ENCODE measurements at places on chromosomes 3 and 15.

GRCh38 chr15:43796566-43796965 lies 3.5 kb downstream of the SERINC4 start:
- no peak for DNase-seq

GRCh38 chr15:100515758-100516157 lies 13.0 kb downstream of the CERS3 start:
- DNase-seq: no peak

- DNase-seq: no peak
Measured at GRCh38 chr3:14740983-14741382, 66.0 kb downstream of the C3orf20 start.

DNA sequence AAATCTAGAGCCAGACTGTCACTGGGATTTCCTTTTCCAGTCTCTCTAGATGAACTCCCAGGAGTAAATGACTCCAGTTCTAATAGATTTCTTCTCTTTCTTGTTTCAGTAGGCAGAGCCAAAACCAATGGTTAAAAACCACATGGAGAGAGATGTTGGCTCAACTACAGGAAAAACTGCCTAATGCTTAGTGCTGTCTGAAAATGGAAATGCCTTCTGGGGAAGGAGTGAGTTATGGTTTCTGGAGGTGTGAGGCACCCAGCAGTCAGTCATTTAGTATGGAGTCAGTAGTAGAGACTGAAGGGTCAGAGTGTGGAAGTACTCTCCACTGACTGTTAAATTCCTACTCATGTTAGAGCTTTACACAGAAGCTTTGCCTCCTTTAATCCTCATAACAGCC lies 136.7 kb downstream of the CCNL1 start:
- no peak for DNase-seq

DNA sequence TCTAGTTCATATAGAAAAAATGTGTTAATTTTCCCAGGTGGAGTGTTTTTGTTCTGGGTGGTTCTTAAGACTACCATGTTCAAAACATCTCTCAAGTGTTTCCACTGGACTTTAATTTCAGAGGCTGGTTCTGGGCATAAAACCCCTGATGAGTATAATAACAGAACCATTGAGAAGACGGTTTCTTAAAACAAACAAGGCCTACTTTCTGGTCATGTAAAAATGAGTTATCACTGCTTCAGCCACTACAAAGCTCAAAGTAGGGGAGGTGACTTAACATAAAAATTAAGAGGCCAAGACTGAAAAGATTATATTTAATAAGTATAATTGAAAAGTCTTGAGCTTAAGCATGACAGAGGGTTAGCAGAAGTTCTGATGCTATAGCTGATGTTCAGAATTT lies 33.8 kb downstream of the RYR3 start:
- no peak for DNase-seq

DNA sequence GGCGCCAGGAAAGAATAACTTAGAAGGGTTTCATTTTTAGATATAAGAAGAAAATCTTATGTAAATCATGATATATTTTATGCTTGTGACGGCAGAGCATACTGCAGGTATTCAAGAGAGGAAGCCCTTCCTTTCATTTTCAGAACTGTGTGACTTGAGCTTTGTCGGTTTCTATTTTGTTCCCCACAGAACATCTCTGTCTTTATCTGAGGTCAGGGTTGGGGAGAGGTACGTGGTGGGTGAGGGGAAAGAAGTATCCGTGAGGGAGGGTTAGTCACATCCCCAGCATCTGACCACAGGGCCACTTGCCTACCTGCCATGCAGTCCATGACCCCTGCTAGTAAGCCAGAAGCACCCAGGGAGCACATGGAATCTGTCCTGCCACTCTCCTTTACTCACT lies 126.5 kb downstream of the DGKG start:
- no peak for DNase-seq

GRCh38 chr15:72532991-72533601 lies 59.0 kb downstream of the ARIH1 start:
- DNase-seq: peak; percentile 20

GRCh38 chr15:83081256-83082014 lies 14.4 kb upstream of the BTBD1 start:
- DNase-seq: no peak

DNA sequence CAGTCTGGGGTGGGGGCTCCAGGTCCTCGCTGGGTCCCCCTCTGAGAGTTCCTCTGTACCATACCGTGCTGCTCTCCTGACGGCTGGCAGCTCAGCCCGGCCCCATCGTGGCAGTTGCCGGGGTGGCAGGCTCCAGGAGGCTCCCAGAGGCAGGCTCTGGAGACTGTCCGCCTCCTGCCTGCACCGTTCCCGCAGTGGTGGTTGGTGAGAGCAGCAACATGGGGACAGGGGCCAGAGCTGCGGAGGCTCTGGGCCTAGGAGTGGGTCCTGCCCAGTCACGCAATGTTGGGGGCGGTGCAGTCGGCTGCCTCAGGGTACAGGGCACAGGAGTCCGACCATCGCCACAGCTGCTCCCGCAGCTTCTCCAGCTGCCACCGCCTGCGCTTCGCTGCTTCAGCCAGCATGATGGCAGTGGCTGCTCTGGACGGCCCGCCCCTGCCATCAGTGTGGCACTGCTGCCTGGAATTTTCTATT lies 492.7 kb downstream of the AGBL1 start:
- DNase-seq: no peak

DNA sequence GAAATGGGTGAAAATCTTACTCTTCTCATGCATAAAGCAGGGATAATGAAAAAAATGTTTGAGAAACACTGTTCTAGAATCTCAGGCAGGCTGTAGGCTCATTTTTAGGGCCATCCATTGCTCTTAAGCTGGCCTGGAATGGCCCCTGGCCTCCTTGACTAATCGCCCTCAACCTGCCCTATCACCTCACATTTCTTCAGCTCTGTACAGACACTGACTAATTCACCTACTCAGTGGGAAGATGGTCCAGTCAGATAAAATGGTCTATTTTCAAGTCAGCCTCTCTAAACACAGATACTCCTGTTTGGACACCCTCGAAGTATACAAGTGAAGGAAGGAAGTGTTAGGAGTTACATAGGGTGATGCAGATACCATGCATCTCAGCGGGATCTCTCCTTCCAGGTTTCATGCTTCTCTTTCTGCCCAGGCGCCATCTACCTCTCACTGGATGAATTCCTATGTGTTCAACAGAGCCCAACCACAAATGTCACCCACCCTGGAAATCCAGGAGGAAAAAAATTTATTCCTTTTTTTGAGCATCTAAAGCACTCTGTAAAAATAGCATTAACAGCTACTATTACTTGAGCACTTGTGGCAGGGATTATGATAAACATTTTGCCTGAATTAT lies 12.1 kb downstream of the FMN1 start:
- no peak for DNase-seq

DNA sequence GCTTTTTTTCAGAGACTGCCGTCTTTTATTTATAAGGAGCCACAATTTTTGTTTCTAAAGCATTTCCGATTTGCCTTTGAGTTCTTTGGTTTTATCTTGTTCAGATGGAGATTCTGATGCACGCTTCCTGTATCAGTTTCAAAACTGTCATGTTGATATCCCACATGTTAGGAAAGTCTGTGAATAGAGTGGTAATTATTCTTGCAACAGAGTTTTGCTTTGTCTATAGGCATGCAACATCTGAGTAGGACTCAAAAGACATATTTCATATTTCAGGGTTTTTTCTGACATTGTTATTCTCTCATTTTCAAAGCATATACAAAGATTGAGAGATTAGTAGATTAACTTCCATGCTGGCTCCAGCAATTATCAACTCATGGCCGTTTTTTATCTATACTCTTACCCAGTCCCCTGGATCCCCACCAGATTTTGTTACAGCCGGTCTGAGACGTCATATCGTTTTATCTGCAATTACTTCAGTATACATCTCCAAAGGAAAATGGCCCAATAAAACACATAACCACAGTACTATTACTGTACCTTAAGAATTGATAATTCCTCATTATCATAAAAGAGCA lies 22.4 kb downstream of the PAQR5 start:
- no peak for DNase-seq

DNA sequence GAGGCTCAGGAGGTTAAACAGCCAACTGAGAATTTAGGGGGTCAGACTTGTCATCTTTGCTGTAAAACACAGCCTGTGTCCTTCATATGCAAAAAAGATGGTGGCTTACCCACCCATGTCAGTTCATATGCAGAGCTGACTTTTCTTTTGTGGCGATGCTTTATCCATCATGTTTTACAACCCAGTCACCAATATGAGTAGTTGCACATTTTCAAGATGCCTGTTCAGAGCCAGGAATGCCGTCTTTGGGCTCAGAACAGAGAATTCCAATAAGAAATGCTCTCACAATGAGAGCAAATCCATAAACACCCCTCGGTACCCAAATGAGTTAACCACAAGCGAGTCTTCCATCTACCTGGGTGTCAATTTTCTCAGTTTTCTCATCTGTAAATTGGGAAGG lies 83.6 kb downstream of the TIGIT start:
- no peak for DNase-seq

DNA sequence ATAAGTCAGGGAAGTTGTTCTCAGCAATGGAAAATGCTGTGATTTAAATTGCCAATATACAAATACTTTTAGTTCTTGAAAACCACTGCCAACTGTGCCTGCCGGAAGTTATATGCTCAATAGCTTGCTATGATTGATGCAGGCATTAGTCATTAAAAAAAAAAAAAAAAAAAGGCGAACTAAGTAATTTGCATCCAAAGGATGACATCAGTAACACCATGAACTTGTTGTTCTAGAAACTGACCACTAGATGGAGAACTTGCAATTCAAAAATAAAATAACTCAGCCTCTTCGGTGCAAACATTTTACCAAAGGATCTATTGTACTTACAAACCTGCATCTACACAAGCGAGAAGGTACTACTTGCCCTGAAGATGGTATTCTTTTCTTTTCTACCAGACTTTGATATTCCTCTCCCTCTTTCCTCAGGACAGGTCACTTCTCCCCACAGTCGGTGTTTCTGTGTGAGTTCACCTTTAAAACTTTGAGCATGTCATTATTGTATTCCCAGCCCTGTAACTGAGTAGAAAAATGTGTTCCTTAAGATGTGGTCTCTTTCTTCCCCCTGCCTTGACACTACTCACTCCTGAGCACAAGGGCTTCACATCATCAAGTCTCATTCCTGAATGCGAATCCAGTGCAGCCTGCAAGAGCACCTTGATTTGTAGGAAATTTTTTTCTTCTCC lies 115.0 kb upstream of the VEPH1 start:
- no peak for DNase-seq

DNA sequence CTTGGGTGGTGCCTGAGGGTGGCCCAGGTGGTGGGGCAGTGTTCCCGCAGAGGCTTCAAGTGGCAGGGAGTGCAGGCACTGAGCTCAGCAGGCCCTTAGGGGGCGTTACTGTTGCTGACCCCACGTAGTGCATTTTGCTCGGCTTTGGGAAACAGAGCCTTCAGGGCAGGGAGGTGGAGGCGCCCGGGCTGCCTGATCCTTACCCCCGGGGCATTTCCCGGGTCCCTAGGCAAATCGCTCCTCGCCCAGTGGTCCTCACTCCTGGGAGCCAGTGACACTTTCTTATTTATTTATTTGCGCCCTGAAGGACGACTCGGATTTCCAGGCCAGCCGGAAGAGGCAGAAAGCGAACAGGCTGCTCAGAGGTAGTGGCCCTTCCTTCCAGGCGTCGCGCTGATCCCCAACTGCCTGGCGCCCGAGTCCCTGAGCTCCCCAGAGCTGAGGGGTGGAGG lies 10.1 kb upstream of the FOXB1 start:
- no peak for DNase-seq

GRCh38 chr3:133944641-133945380 lies 49.1 kb upstream of the RAB6B start:
- DNase-seq: no peak

DNA sequence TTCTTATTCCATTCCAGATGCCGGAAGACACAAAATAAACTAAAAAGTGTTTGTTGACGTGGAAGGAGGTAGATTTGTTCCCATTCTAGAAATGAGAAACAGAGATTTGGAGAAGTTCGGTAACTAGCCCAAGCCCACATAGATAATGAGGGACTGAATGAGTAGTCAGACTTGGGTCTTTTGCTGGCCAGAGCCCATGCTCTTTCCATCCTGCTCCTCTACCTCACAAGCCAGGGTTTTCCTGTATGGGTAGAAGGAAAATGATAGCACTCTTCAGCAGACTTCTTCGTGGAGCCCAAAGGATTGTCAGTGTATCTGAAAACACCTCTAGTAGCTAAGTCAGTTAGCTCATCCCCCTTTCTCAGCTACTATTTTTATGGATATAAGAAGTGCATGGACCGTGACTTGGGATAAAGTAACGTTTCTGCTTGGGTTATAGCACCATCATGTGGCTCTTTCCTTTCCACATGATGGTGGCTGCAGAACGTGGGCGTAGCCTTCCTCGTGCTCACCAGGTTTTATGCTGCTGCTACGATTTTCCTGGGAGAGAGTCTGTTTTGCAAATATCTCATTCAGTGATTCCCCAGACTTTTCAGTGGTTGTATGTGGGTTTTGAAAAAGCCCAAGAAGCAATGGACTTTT lies 84.6 kb downstream of the DGKG start:
- no peak for DNase-seq

- DNase-seq: no peak
Measured at GRCh38 chr3:72299823-72300222, 514.9 kb upstream of the PROK2 start.

DNA sequence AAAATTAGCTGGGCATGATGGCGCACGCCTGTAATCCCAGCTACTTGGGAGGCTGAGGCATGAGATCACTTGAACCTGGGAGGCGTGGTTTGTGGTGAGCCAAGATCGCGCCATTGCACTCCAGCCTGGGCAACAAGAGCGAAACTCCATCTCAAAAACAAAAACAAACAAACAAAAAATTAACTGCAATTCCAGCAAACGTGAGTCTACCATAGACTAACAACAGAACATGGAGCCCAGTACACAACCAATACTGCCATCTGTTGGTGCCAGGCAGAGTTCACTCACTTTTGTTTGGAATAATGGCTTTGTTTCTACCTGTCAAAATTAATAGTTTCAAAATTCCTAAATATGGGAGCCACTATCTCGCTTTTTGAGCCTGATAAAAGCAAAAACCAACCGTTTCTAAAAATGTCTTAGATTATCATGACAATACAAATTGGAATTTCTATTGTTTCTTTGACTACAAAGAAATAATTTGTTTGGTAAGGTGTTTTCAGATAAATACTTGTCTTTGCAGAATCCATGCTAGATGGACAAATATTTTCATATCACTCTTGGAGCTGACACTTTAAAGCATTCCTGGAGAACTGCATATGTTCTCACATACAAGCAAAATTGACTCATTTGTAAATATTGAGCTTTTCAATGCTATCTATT lies 45.0 kb downstream of the GPR176 start:
- no peak for DNase-seq

- no peak for DNase-seq
Measured at GRCh38 chr3:64856106-64856505, 168.3 kb upstream of the ADAMTS9 start.

GRCh38 chr15:45637552-45638033 lies 2.8 kb downstream of the SQOR start:
- no peak for DNase-seq

GRCh38 chr3:142105991-142106390 lies 43.4 kb downstream of the TFDP2 start:
- DNase-seq: no peak

GRCh38 chr3:26647078-26647477 lies 24.5 kb downstream of the LRRC3B start:
- DNase-seq: no peak

GRCh38 chr3:188761439-188761838 lies 410.3 kb upstream of the TPRG1 start:
- DNase-seq: no peak

GRCh38 chr15:79657722-79658121 lies 225.6 kb downstream of the MINAR1 start:
- DNase-seq: no peak

GRCh38 chr3:19147905-19148767 lies at the start of gene KCNH8:
Gene KCNH8 (plus strand): TSS chr3:19148510. CDS start chr3:19148720, 210 bp downstream.
- peak; percentile 5 for DNase-seq

Data from memory B cell (primary cell).